ENCODE measurements at places on chromosomes 3 and 15.

DNA sequence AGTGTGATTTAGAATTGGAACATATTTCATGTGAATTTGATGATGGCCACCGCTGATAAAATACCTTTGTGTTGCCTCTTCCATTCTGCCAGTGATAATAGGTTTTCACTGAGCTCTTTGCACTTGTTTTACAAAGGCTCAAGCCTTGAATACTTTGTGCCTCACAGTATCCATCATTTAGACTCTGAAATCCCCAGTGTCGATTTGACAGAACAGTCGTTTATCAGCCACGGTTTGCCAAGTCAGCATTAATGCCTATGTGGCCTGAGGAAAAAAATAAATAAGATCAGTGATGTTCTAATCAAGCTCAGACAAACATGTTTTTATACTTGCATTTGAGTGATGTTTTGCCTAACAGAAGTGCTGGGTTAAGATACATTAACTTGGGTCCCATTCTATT, 399.1 kb downstream of the RBMS3 start:
- no peak for DNase-seq

DNA sequence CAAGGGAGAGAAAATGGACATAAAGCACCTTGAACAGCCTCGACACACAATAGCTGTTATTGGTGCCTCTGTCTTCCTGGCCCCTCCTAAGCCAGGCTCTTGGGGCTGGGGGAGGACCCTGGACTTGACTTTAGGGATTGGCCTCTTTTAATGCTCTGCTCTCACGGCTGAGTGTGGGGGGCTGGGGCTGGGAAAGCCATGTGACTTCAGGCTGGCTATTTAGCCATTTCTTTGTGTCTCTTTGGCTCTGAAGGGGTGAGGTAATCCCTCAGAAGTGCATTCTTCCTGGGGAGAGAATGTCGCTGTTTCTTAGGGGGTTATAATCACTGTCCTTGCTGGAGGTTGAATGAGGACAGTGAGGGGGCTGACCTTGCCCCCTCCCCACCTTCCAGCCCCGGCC, 26.2 kb downstream of the MAGEF1 start:
- DNase-seq: no peak

- DNase-seq: no peak
Measured at GRCh38 chr3:150675587-150675986, 28.1 kb downstream of the ERICH6 start.

GRCh38 chr3:150443331-150443741, 35.2 kb downstream of the TSC22D2 start:
- no peak for DNase-seq

- DNase-seq: no peak
Measured at GRCh38 chr3:146387566-146387965, 81.8 kb downstream of the PLSCR2 start.

DNA sequence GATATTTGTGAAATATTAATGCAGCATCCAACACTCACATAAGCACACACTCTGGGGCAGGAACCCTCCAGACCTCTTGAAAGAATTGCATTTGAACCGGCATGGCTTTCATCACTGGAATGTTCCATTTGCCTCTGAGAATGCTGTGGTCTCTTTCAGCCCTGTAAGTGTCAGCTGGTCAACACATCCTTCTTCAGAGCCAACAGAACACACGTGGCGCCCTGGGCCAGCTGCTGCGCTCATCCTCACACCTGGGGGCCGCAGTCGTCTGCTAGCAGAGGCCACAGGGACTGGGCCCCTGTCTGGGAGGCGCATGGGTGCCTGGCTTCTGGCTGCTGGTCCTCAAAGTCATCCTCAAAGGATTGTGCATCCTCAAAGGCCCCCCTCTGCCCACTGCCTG, 71.4 kb upstream of the HERC1 start:
- no peak for DNase-seq

DNA sequence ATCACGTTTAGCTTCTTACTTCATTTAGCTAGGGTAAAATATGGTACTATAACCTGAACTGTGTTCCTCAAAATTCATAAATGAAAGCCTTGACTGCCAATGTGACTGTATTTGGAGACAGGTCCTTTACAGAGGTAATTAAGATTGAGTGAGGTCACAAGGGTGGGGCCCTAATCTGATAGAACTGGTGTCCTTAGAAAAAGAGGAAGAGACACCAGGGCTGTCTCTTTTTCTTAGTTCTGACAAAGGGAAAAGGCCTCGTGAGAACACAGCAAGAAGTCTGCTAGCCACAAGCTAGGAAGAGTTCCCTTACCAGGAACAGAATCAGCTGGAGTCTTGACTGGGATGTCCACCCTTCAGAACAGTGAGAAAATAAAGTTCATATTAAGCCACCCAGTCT, 162.7 kb downstream of the GMNC start:
- DNase-seq: no peak

DNA sequence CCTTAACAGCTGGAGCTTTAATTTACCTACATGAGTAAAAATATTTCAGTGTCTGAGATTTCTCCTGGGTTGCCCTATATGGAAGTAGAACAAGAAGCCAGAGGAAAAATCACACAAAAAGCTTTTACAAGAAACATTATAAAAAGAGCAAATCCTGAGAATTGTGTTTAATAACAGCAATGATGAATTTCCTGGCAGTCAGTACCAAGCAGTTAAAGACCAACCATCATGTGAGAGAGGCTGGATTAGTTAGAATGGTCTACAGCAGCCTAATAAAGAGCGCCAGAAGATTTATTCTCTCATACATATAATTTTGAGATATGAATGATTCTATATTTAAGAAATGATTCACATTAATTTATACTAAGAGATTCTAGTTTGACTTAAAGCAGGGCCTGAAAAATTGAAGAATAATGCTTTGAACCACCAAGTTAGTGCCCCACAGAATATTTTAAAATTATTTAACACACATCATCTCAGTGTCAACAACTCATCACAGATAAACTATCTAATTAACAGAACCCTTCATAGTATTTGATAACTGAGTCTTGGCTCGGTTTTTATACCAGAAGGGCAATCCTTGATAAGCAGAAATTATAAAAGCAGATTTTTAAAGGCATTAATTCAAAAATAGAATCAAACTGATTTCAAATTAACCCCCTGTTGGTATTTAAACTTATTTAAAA, 59.9 kb upstream of the DPH6 start:
- DNase-seq: no peak

DNA sequence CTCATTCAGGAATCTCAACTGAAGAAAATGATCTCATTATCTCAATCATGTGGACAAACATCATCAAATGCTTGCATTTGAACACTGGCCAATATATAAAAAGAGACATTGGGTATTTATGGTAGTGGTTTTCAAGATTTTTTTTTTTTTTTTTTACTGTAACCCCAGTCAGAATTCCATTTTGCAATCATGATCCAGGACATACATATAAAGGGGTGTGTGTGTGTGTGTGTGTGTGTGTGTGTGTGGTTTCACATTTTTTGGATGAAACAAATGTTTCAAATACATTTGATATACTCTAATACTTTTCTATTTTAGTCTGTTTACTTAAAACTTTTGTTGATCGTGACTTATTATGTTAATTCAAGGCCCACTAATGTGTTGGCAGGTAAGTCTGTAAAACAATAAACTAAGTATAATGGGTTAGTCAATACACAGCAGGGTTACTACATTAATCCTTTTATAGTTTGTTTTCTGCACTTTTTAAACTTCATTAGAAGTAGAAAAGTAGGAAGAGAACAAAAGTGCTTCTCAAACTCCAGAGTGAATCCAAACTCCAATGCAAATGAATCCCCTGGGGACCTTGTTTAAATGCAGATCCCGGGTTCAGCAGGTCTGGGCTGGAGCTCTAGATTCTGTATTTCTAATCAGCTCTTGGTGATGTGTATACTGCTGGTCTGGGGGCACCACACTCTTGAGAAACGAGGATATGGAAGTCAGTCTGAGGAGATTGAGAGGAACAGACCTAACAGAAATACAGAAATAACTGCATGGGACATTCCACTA, 17.6 kb downstream of the THRB start:
- no peak for DNase-seq

GRCh38 chr3:66585520-66586095, 84.8 kb upstream of the LRIG1 start:
- DNase-seq: no peak

DNA sequence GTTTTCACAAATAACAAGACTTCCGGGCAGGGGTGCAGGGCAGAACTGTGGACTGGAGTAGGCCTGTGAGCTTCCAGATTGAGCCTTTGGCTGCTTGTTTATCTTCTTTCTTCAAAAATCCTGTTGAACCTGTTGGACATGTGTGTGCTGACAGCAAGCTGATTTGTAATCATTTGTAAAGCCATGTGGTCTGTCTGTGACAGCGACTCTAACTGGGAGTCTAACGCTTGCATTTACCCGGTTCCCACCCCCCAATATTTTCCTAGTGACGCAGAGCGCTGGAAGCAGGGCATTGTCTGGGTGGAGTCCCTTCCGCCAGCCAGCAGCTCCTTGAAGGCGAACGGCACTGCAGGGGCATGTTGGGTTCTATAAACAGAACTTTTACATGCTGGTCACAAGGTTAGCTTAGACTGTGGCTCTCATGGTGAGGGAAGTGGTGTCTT, 85.7 kb upstream of the MYZAP start:
- DNase-seq: no peak

- no peak for DNase-seq
Measured at GRCh38 chr15:52710050-52710707, 31.0 kb upstream of the ATOSA start.

DNA sequence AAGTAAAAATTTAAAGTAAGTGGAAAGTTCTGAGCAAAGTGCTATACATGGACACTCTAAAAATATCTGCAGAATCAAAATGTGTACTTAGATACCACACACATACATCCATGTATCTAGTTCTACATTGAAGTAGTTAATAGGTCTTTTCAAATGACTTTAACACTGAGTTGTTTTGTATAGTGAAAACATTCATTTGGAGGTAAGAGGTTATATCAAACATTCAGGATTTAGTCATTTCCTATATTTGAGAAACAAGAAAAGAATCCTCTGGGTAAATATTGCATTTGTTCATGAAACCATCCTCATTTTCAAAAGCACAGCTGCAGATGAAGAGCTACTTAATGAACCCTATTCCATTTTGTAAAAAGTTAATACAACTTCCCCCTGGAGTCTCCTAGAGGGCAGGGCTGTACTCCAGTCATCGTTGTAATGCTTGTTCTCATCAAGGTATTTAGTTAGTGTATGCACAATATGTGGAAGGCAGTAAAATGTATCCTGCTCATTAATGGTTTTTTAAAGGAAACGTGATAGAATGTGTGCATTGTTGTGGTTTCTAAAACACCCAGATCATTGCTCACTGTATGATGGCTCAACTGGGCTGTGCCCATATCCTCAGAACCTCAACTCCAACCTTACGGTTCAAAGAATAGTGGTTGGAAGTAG, 26.2 kb downstream of the ARPP21 start:
- no peak for DNase-seq

GRCh38 chr3:94083261-94083660, 20.4 kb downstream of the NSUN3 start:
- no peak for DNase-seq

GRCh38 chr15:88071141-88071540, 185.4 kb downstream of the NTRK3 start:
- no peak for DNase-seq

- DNase-seq: no peak
Measured at GRCh38 chr3:157793745-157794144, 290.5 kb upstream of the VEPH1 start.

DNA sequence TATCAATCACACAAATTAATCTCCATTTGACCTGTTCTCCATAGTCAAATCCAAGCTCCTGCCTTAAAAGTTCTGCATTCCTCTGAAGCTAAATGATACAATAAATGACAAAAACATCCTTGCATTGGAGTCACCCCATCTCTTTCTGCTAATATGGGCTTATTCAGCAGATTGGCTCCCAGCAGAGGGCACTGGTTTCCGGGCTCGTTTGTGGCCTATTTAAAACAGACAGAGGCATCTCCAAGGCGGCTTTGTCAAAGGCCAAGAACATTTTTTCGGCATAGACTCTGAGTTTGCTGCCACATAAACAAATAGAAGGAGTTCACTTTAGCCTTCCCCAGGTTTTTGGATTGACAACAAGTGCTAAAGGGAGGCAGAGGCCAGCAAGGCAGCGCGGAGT, 204.4 kb upstream of the RASGRP1 start:
- no peak for DNase-seq

- DNase-seq: no peak
Measured at GRCh38 chr15:80099241-80099640, 39.8 kb downstream of the ZFAND6 start.

DNA sequence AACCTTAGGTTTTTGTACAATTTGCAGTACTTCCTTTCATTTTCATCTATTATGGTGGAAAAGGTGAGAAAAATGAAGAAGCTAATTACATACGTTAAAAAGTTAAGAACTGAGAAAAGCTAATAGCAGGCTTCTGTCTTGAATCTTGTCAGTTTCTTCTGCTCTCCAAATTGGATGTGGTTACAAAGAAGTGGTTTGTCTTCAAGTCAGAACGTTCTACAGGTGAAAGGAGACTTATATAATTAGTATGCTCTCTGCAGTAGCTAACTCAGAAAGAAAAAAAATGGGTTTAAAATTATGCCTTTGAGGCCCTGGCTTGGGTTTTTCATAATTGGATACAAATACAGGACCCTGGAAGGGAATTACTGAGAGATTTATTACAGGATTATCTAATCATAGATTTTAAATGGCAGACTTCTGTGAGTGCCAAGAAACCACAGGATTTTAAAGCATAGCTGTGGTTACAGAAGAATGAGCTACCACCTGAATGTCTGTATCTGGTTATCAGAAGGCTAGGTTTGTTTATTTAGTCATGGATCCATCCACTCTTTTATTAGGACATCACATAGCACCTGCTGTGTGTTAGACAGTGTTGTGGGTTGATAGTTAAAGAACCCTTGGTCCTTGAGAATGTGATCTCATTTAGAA, 528.1 kb upstream of the MCTP2 start:
- DNase-seq: no peak

DNA sequence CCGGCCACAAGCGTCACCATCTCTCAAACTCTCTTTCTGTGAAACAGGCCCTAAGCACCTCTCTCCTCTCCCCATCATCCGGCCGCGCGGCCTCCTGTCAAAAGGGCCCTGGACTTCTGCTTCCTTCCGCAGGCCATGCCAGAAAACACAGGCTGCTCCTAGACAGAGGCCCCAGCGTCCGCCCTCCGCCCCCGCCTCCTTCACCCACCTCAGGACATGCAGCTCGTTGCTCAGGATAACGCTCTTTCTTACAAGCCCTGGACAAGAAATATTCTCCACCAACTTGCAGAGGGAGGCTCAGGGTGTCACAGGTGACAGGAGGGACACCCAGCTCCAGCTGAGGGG, 212.0 kb downstream of the XXYLT1 start:
- no peak for DNase-seq

GRCh38 chr15:35168464-35168863, 83.4 kb upstream of the NANOGP8 start:
- DNase-seq: no peak

DNA sequence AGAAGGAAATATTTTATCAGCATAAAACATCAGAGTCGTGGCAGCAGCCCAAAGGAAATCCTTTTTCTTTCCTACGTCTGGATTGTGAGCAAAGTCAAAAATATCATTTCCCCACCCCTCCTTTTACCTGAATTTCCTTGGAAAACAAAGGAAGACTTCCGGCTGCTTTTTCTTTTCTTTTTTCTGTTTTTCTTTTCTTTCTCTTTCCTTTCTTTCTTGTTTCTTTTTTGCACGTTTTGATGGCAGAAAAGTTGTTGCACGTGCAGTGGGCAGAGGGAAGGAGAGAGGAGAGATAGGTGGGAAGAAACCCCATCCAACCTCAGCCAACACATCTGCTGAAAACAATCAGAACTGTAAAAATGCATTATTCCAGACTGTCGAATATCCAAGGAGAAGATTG, 544 bp upstream of the MYO1E start:
- no peak for DNase-seq

GRCh38 chr3:16319307-16319706, 54.3 kb downstream of the OXNAD1 start:
- DNase-seq: peak; percentile 75

- DNase-seq: no peak
Measured at GRCh38 chr3:129421988-129422745, 6.3 kb downstream of the EFCAB12 start.

All from T follicular helper cell (primary cell).